ENCODE measurements at places on chromosomes 16 and 17.

DNA sequence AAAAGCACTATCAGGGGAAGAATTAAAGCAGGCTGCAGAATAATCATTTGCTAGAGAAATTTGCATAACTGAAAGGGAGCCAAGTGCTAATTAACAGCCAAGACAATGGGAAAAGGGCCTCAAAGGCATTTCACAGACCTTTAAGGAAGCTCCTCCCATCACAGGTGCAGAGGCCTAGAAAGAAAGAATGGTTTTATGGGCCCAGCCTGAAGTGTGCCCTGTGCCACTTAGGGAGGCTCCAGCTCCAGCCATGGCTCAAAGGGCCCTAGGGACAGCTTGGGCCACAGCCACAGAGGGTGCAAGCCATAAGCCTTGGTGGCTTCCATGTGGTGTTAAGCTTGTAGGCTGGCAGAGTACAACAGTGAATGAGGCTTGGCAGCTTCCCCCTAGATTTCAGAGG lies 50.1 kb downstream of the RNF112 start:
- no peak for DNase-seq

DNA sequence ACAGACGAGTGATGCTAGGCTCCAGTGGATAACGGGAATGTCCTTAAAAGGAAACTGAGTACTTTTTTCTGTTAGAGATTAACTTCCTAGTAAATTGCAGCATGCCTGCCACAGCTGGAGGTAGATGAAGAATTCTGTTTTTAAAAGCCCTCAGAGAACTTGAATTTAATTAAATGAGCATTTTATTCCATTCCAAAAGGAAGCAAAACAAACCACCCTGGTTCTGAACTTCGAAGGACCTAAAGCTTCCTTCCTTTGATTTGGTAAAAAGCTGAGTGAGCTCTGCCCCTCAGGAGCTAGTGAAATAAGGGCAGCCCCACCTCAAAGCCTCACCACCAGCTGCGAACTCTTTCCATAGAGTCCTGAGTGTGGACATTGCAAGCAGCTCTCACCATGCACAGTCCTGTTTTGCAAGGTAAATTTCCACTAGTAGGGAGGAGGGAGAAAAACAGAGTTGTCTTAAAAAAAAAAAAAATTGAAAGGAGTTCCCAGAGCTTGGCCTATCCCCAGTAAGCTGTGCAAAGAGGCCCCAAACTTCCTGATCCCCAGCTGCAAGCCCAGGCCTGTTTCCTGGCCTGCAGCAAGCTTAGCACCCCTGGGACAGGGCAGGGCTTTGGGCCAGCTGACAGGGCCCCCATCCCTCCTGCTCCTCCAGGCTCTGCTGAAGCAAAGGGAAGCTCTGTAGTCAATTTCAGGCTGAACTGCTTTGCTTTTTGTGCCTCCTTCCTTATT lies 11.2 kb downstream of the CHD9NB start:
- peak; percentile 43 for DNase-seq

- no peak for DNase-seq
Measured at GRCh38 chr17:19348806-19349205, 13.7 kb downstream of the B9D1 start.

GRCh38 chr16:30944352-30944751 lies 4.5 kb upstream of the ORAI3 start:
- no peak for DNase-seq

DNA sequence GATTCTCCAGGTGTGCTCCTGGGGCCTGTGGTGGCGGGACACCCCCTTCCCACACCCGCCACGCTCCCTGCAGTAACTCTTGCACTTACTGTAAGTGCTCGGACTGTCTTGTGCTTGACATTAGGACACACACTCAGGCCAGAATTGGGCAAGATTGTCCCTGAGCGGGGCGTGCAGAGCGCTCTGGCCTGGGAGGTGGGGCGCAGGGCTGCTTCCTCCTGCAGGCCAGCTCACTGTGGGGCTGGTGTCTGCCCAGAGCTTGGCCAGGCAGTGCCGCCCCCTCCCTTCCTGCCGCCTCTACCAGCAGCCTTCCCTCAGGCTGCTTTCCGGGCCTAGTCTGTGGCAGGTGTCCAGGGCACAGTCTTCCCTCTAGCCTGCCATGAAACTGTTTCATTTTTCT lies 6.1 kb upstream of the ATP6V0C start:
- DNase-seq, result no peak

- peak; percentile 63 for DNase-seq
Measured at GRCh38 chr17:46044286-46044928, 45.4 kb downstream of the STH start.

- no peak for DNase-seq
Measured at GRCh38 chr17:37824534-37825485, 80.0 kb upstream of the HNF1B start.

GRCh38 chr17:42023524-42024349 lies 3.8 kb downstream of the NKIRAS2 start:
- DNase-seq, result no peak
